ENCODE measurements at places on chromosomes 6 and 20. TPM values are rescaled to one million over a fixed set of nuclear protein-coding genes. Genes with fewer than 3 reads are reported as not detected.
A peak's percentile ranks its signal among the peaks of the same experiment; 100 is the strongest.

BMP7 gene
- total RNA-seq: not detected

RAB44 gene
- not detected for total RNA-seq

C6orf163 gene
- 1.7 TPM for total RNA-seq

CLPSL2 gene
- not detected for total RNA-seq

ITPA gene
- total RNA-seq: 32.4 TPM

OOEP gene
- not detected for total RNA-seq

- no peak for DNase-seq
Measured at GRCh38 chr6:79313254-79313653, 78.8 kb upstream of the HMGN3 start.

DNA sequence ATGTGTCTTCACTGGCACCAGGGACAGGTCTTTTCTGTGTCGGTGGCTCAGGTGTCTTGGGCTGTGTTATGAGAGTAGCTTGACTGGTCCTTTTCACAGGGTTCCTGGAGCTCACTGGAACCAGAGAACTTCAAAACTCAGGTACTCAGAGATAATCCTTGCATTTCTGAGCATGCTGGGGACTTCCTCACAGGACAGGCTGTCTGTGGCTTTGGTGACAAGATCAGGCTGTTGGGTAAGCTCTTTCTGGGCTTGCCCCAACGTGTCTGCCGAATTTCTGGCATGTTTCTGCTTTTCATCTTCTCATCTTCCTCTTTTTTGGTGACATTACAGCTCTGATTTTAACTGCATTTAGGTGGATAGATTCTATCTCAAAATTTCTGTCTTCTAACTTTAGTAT lies 270.0 kb downstream of the CDH26 start:
- no peak for DNase-seq

DNA sequence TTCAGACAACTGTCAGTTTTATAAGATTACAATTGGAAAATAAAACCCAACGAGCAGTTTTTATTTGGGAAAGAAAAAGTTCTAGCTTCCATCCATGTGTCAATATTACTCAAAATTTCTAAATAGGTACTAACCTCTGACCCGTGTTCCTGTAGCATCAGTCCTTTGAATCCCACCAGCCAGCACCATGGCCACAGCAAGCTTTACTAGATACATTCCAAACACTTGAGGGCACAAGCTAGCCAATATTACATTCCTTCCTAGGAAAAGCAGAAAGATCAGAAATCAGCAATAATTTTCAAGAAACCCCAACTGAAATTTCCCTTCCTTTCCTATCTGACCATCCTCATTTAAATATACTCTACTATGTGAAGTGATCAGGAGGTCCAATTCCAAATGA lies 19.2 kb downstream of the ASF1A start:
- no peak for DNase-seq

- peak; percentile 21 for DNase-seq
Measured at GRCh38 chr20:34420146-34420545, 57.1 kb downstream of the ITCH start.

DNA sequence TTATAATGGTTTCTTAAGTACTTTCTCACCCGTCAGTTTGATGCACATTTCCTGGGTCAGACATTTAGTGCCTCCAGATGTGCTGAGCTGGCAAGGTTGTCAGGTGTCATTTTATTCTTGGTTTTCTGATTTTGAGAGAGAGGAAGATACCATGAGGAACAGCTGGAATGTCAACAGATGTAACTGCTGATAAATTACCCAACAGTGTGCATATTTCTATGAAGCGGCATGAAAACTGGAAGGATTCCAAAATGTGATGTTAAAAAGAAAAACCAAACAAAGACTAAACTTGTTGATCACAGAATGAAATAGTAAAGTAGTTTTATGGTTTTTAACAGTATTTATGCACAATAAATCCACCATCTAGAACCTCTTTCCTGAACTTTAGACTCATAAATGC lies 447.3 kb downstream of the HDGFL1 start:
- no peak for DNase-seq

GRCh38 chr20:5390720-5391119 lies 74.0 kb upstream of the PROKR2 start:
- no peak for DNase-seq

- DNase-seq: no peak
Measured at GRCh38 chr20:32017711-32018251, 7.5 kb downstream of the CCM2L start.

DNA sequence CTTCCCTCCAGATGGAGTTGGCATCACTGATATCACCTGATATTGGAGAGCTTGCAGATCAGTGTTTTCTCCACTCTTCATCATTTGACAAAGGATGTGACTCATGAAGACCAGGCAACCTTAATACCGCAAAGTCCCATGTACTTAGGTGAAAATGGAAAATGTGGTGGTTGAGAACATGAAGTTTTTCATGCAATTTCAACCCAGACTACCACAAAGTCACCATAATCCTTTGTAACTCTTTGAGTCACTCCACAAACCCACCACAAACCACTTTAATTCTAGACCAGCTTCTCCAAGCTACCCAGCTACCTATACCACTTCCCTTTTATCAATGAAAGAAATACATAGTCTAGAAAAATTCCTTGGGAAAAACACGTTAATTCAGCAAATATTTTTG lies 7.1 kb downstream of the NHLRC1 start:
- DNase-seq: no peak

- DNase-seq: no peak
Measured at GRCh38 chr6:137625100-137625661, 131.0 kb upstream of the OLIG3 start.

DNA sequence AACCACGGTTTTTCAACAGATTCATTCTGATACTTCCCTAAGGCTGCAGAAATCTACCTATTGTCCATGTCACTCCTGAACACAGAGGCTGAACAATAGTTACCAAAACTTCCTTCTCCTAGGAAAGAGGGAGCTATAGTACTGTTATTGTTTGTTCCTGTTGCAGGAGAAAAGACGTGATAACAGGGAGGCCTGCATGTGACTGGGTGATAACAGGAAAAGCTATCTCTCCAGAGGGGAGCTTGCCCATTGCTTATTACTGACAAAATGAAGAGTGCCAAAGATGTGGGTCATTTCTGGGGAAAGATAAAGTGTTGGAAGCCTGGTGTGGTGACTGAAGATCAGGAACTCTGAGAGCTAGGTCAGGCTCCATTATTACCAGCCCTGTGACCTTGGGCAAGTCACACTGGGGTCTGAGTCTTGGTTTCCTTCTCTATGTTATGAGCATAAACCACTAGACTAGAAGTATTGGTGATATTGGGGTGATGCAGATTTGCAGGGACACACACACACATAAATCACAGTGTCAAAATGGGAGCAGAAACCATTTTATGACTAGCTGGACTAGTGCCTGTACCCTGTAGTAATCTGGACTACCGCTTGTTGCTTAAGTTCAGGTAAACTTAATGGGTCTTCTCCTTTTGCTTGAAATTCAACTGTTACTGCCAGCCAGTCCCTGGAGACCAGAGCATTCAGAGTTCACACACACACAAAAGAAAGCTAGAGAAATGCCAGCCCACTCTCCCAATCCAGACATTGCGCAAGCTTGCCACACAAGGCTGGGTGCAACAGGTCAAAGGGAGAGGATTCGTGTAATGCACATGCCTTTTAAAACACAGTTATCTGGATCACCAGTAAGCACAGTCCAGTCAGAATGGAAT lies 136.0 kb upstream of the CNR1 start:
- DNase-seq: no peak

DNA sequence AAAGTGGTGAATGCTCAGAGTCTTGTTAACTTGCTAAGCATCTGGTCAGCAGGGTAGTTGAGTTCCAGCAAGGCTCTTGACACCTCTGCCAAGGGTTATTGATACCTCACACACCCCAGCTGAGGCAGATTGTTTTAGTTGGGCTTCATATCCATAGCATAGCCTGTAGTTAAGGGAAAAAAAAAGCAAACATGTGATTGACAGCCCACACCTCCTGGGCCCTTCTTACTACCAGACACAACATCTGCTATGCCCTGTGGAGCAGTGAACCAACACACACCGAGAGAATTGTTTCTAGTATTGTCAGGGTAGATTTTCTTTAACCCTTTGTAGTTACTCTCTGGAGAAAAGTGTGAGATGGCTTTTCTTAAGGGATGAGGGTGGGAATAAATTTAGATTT lies 697.0 kb upstream of the POU3F2 start:
- DNase-seq: no peak

DNA sequence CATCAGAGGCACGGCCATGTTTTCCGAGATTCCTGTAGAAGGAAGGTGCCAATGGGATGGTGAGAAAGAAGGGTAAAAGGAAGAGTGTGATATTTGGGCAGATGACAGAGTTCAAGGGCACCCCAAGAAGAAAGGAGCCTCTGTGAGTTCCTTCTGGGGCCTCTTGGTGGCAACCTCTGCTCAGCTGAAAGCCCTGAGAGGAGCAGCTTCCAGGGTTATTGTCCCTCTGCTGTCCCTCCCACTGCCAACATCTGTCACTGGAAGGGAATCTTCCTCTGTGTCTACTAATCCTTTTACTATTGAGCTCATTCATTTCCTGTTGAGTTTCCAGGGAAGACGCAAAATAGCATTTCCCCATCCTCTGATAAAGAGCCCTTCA lies 40.0 kb upstream of the KCNK16 start:
- DNase-seq: no peak

- DNase-seq: no peak
Measured at GRCh38 chr20:535958-536357, 7.6 kb downstream of the CSNK2A1 start.

DNA sequence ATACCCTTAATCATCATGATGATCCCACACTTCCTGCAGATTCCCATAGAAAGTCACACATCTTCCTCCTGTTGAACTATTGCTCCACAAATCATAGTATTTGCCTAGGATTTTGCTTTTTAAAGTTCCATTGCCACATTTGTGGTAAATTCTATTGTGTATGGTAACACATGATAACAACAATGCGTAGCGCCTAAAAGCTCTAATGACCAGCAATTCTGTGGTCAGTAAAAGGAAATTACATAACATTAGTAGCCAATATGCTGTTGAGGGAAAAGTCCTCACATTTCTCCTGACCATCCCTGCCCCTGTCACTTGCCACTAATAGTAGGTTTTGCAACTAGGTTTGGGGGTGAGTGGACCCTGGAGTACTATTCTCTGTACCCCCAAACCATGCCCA lies 31.8 kb upstream of the PDE7B start:
- DNase-seq: no peak

DNA sequence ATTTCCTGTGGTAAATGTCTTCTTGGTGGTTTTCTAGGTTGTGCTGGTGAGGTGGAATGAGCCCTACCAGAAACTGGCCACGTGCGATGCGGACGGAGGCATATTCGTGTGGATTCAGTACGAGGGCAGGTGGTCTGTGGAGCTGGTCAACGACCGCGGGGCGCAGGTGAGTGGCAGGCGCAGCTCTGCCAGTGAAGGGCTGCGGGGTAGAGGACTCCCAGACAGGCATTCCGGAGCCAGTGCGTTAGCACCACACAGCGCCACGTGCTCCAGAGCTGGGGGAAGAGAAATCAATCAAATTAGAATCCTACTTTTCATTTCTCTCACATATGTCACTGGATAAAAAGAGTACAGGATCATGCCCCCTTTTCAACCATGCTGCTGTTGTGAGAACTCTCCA lies 100.8 kb downstream of the TULP4 start:
- no peak for DNase-seq

- no peak for DNase-seq
Measured at GRCh38 chr6:162262466-162263196, 464.9 kb downstream of the PRKN start.

DNA sequence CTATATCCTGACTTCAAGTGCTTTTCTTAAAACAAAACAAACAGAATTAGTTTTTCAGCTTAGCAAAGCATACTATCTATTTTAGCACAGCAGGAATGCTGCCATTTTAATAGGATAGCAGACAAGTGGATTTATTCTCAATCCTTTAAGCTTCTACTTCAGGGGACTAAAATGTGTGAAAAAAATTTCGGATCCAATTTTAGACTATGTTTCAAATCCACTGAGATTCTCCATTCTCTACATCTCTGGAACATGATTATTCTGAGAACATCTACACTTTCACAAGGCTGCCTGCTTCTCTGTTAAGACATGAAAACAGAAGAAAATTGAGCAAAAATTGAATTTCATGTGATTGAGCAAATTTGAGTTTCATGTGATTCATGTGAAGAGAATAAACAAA lies 1321.3 kb downstream of the HACE1 start:
- DNase-seq: no peak

DNA sequence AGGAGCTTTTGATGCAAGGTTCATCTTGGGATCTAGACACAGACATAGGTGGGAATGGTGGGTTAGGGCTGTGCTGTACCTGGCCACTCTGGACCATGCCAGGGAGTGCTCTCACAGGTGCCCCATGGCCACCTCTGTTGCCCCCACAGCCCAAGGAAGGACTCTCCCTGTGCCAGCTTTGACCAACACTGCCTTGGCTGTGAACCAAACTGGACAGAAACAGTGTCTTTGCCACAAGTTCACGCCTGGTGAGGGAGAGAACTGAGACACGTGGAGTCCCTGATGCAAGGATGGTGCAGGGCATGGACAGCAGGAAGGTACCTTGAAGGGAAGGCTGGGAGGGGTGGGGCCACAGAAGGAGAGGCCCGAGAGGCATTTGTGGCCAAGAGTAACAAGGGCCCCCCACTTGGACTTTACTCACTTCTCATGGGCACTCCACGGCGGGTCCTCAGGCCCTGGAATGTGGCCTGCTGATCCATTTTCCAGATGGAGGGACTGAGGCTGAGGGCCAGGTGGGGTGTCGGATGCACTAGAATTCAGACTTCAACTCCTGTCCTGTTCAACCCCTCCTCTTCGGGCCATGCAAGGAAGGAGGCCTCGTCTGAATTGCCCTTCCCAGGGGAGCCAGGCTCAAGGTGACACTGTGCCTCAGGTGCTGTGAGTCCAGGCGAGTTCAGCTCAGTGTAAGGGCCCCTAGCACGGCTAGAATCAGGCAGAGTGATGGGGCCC lies 103.3 kb downstream of the YTHDF1 start:
- no peak for DNase-seq
